ENCODE measurements at places on chromosomes 11 and 22. TPM values are rescaled to one million over a fixed set of nuclear protein-coding genes. Genes with fewer than 3 reads are reported as not detected.

CARD10 gene
- total RNA-seq = 142 TPM

MS4A12 gene
- not detected for total RNA-seq

C22orf42 gene
- total RNA-seq = not detected

TIGD3 gene
- 8.9 TPM for total RNA-seq

OR51I1 gene
- not detected for total RNA-seq

SPTBN2 gene
- total RNA-seq = 10.0 TPM

HEPHL1 gene
- total RNA-seq = not detected

FAT3 gene
- total RNA-seq = 0.94 TPM

IL18BP gene
- total RNA-seq = 16.1 TPM

DNA sequence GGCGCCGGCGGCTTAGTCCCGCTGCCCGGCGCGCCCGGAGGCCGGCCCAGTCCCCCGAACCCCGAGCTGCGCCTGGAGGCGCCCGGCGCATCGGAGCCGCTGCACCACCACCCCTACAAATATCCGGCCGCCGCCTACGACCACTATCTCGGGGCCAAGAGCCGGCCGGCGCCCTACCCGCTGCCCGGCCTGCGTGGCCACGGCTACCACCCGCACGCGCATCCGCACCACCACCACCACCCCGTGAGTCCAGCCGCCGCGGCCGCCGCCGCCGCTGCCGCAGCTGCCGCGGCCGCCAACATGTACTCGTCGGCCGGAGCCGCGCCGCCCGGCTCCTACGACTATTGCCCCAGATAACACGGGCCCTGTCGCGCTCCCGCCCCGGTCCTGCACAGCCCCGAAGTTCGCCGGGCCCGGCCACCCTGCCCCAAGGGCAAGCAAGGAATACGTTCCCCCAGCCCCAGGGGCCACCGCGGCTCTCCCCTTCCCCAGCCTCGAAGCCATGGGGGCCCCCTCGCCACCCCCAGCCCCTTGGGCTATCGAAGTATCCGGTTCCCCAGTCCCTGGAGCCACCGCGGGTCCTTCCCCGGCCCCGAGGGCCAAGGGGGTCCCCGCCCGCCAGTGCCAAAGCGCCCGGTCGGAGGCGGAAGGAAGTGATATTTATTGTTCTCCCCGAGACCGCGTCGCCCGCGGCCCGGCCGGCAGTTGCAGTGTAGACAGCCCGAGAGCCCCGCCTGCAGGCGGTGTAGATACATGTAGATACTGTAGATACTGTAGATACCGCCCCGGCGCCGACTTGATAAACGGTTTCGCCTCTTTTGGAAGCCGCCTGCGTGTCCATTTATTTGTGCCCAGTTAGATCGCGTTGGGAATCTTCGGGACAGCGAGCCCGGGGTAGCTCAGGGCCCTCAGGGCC is 6.2 kb downstream of the TBX1 start:
- DNase-seq = peak; percentile 77

GRCh38 chr22:50303848-50304527 is 3.5 kb downstream of the PLXNB2 start:
- peak; percentile 73 for DNase-seq

DNA sequence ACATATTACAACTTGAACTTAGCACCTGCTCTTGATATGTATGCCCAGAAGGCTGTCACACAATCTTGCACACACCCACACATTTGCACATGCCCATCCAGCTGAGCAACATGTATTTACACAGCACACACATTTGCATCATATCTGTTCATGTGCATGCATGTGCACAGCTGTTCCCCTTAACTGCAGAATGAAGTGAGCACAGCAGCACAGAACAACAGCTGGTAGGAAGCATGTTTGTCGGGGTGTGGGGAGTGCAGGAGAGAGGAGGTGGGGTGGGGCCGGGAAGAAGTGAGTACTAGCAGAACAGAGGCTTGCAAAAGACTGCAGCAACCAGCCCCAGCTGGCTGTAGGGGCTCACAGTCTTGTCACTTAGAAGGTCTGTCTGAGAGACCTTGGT is 296.5 kb downstream of the KIRREL3 start:
- no peak for DNase-seq

DNA sequence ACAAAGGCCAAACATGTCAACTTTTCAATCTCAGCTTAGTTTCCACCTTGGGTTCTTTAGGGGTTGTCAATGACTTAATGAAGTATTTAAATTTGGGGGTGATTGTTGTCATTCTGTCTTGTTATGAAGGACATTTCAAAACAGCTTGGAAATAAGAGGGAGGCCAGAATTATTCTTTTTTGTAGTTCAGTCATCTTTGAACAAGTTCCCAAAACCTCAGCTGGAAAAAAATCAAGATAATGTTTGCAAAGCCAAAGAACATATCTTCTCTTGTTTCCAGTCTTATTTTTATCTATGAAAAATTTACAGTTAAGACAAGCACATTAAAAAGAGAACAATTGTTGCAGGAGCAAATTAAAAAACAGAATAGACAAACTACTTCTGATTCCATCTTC is 612.8 kb downstream of the INSC start:
- DNase-seq = no peak

DNA sequence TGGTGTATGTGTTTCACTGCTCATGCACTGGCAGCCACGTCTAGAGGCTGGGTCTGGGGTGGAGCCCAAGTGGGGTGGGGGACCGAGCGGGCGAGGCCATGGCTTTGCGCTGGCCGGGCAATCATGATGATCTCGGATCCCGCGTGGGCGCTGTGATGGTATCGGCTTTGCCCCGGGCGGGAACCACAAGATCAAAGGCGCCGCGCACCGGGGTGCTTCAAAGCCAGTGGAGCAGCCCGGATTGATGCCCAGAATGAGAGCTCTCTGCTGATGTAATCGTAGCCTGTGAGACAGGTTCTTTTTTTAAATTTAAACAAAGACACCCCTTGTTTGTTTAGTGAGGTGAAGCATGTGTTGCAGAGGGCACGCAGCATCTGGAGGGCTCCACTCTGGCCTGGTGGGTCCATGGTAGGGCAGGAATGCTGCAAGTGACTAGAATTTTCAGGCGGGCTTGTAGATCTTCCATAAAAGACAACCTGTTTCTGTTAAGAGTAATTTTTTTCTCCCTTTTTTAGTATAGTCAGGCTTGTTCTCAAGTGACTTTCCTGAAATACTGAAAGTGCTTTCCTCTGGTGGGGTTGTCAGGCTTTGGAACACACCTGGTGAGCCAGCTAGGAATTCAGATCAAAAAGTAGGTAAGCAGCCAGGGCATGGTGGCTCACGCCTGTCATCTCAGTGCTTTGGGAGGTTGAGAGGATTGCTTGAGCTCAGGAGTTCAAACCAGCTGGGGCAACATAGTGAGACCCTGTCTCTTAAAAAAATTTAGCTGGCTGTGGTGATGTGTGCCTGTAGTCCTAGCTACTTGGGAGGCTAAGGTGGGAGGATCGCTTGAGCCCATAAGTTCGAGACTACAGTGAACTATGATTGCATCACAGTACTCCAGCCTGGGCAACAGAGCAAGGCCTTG is 40.7 kb downstream of the ZNRF3 start:
- peak; percentile 61 for DNase-seq

DNA sequence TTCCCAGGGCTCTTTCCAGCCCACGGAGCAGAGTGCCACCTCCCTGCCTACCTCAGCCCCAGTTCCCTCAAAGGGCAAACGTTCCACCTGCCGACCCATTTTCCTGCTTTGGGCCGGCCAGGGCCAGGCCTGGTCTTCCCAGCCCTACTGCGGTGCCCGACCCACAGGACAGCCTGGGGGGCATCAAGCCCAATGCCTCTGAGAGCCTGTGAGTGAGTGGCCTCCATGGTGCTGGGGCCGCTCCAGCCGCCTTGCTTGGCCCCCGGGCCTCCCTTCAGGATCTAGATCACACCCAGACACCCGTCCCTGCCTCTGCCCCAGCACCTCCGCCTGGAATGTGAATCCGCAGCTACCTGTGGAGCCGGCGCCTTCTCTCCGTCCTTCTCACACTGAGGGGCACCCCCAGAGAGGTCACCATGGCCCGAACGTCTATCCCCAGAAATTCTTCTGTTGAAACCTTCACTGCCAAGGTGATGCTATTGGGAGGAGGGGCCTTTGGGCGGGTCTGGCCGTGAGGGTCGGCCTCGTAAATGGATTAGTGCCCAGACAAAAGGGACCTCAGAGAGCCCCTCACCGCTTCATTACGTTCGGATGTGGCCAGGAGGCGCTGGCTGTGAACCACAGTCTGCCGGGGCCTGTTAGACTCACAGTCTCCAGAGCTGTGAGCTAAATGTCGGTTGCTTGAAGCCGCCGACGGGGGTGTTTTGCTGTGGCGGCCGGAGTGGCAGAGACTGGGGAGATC is 36.2 kb upstream of the BRSK2 start:
- DNase-seq = no peak

- no peak for DNase-seq
These were observed 143.8 kb upstream of the DDI1 start for GRCh38 chr11:103892603-103893002.

DNA sequence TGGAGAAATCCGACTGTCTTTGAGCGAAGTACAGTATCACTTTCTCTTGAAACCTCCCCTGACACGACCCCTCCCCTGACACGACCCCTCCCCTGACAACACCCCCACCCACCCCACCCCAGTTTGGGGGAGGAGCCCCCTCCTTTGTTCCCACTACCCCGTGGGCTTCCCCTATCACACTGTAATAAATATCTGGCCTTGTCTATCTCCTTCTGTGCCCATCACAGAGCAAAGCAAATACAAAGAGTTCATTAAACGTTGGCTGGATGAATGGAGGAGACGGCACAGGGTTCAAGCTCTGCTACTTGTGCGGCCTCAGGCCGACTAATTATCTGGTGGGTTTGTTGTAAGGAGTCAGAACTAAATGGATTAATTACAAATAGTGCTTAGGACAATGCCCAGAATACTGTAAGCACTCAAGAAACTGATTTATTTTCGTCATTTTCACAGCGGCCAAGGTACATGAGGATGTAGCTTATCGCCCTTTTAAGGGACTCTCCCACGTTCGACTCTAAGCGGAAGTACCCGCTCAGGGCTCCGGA is 628 bp upstream of the GGA1 start:
- no peak for DNase-seq

GRCh38 chr11:35078470-35078735 is 60.6 kb upstream of the CD44 start:
- no peak for DNase-seq

DNA sequence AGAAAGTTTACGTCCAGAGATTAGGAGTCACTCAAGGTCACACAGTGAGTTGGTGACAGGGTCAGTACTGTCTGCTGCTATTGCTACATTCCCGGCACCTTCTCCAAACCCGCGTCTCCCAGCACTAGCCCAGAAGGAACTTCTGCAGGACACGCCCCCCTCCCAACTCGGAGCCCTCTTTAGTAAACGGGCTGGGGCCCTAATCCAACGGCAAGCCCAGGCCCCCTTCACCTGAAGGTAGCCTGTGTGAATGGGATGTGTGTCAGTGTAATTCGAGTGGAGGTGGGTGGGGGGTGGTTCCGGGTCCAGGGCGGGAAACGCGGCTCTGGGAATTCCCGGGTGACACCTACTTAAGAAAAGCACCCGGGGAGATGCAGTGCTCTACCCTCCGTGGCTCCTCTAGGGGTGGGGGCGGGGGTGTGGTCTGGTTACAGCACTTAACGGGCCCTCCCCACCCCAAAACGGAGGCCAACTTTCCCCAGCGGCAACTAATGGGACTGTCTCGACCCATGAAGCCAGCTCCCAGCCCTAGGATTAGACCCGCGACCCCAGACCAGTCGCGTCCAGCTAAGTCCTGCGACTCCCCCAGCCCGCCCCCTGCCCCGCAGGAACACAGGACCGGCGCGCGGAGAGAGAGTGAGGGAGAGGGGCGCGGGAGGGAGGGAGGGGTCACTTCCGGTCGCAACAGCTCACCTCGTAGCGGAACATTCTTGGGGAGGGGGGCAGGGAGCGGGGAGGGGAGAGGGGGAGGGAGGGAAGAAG is 468 bp downstream of the PATL1 start:
- no peak for DNase-seq

DNA sequence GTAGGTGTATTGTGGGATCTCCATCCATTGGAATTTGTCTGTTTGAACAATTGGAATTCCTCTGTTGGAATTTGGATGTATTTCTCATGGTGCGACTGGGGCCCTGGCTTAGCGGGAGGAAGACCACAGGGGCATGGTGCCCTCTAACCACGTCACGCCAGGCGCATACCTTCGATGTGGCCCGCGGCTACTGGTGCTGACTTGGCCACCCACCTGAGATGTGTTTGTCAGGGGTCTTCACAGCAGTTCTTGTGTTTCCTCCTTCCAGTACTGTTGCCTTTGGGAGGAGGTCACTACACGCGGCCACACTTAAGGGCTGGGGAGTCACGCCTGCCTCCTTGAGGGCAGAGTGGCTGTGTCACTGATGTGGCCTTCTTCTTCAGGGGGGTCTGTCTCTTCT is 36.6 kb upstream of the GRAMD4 start:
- peak; percentile 31 for DNase-seq

- no peak for DNase-seq
These were observed 419.5 kb upstream of the TENM4 start for GRCh38 chr11:79860336-79860735.

DNA sequence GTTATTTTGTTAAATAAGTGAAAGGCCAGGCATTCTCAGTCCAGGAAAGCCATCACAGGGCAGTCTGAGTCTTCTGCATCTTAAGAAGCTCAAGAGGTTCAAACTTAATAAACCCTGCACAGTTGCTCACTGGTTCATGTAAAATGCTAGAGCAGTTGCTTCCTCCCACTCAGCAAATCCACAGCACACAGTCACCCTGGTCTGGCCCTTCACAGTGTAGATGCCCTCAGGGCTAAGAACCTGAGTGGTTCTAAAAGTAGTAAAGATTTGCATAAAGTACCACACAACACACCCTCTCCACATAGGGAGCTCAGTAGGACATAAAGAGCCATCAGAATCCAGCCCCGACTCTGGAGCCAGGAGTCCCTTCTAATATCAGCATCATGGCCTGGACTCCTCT is 58.7 kb downstream of the ZNF280B start:
- no peak for DNase-seq

DNA sequence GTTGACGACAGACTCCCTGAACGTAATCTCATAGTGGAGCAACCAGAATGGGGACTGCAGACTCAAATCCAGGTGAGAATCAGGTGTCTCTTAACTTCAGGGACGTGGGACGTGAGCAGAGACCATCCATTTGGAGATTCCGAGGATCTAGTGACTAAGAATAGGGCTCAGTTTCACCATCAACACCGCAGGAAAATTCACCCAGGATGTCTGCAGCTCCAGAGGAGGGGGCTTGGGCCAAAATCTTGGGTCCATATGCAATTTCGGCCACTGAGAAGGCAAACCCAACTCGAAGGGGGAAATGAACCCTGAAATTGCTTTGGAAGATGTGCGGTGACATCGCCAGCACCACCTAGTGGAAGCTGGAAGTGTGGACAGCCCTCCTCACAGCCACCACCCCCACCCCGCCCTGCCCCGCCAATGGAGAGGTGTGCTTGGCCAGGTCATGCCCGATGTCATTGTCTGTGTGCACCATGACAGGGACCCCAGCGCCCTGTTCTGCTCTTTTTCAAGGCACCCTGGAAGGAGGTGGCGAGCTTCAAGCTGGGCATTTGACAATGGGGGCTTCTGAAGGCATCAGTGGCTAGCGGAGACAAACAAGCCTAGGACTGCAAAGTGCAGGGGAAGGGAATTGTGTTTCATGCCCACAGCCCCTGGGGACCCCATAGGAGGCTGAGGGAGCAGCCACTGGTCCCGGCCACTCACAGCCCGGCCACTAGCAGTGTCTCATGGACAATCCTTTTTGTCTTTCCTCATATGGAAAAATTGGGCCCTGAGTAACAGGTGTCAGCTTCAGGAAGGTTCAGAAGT is 24.8 kb downstream of the APOL1 start:
- DNase-seq = peak; percentile 83

All from Peyer's patch (tissue), 4 donors.